Esophagus muscularis mucosa (tissue), 4 donors: ENCODE measurements at places on chromosomes 2 and 18. TPM values are rescaled to one million over a fixed set of nuclear protein-coding genes. Genes with fewer than 3 reads are reported as not detected.

The UGT1A3 gene
- not detected for total RNA-seq

The CAPN10 gene
- total RNA-seq = 29.2 TPM

The DYSF gene
- total RNA-seq = 40.7 TPM

The GPR45 gene
- not detected for total RNA-seq

The SERPINB7 gene
- not detected for total RNA-seq

The CNRIP1 gene
- total RNA-seq = 23.5 TPM

The ASB18 gene
- total RNA-seq = not detected

DNA sequence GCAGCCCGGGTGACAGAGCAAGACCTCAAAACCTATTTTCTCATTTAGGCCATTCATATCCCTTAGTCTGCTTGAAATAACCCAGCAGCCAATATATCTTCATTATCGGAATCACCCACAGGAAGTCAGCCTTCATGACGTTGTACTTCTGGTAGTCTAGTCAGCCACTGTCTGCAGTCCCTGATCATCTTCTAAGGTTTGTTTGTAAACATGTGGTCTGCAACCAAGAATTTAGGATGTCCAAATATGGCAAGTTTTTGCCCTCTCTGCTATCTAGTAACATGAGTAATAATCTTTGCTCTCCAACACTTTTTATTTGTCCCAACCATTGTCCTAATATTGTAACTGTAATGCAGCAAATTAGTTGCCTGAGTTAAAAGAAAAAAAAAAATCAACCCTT, 92.5 kb downstream of the PRPF40A start:
- no peak overlapping the region for H3K4me3 ChIP-seq
- no peaks in the 10 kb centered on the region for H3K4me1 ChIP-seq

GRCh38 chr2:46657042-46657504, 177.7 kb downstream of the TMEM247 start:
- H3K27ac ChIP-seq = peak overlapping the region; percentile 48
- H3K27me3 ChIP-seq = no peaks in the 10 kb centered on the region
- H3K4me3 ChIP-seq = no peak overlapping the region
- peaks cover 30% of the 10 kb centered on the region for H3K4me1 ChIP-seq
- no peaks in the 10 kb centered on the region for H3K36me3 ChIP-seq
- peak; percentile 92 for DNase-seq

DNA sequence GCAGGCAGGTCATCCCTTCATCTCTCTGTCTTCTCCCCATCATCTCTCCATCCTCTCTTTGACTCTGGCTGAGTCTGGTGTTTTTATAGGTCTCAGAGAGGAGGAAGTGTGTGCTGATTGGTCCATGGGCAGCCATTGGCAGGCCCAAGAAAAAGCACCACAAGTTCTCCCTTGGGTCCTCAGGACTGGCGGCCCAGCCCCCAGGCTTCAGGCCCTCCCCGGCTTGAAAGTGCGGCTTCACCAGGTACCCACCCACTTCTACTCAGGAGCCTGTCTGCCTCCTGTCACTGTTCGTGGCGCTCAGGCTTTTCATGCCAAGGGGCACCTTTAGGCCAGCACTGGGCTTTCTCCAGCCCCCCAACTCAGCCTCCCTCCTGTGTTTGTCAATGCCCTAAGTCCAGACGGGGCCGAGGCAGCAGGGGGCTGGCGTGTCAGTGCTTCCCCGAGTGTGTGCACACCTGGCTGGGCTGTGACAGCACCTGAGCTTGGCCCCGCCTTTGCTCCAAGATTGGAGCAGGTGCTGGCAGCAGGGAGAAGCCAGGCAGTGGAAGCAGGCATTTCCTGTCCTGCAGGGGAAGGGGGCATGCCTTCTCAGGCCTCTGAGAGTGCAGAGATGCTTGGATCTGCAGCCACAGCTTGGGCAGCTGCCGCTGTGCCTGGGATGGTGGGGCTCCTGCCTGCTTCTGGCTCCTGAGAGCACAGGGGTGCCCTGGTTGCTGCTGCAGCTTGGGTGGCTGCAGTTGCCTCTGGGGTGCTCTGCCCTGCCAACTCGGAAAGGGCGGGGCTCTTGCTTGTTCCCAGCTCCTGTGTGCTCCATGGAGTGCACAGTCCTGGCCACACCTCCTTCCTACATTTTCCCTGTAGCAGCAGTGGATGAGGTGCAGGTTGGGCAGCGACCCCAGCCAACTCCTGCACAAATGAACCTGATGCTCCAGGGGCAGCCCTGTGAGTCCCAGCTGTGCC, 34.1 kb downstream of the FBXO48 start:
- no peak overlapping the region for H3K27ac ChIP-seq
- no peaks in the 10 kb centered on the region for H3K36me3 ChIP-seq
- H3K4me1 ChIP-seq = peaks cover 36% of the 10 kb centered on the region

DNA sequence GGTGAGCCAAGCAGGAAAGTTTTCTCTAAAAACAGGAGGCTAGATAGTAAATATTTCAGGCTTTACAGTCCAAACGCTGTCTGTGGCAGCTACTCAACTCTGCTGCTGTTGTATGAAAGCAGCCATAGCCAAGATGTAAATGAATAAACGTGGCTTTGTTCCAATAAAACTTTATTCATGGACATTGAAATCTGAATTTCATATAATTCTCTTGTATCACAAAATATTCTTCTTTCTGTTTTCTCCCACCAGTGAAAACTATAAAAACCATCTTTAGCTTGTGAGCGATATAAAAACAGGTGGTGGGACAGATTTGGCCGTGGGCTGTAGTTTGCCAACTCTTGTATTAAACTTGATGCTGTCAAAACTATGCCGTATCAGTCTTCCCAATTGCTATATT, 333.0 kb downstream of the PTPRM start:
- no peak overlapping the region for H3K27ac ChIP-seq
- no peaks in the 10 kb centered on the region for H3K36me3 ChIP-seq
- no peaks in the 10 kb centered on the region for H3K27me3 ChIP-seq
- peaks cover 29% of the 10 kb centered on the region for H3K4me1 ChIP-seq
- DNase-seq = no peak

- H3K27ac ChIP-seq = peak overlapping the region; percentile 87
- DNase-seq = no peak
- H3K4me1 ChIP-seq = peaks cover 26% of the 10 kb centered on the region
These were observed 539 bp downstream of the CYP27A1 start for GRCh38 chr2:218782528-218782844.

DNA sequence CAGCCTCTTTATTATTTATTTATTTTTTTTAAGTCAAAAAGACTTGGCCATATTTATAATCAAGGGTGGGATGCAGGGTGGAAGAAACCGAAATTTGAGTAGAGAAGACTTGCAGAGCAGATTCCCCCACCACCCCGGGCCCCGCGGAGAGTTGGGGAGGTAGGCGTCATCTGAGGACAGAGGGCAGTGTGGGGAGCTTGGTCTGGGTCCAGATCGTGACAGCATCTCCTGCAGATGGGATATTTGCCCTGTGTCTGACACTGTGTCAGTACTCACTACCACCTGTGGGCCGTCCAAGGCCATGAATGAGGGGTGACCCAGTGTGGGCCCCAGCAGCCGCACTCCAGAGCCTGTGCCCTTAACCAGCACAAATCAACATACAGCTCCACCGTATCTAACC, 10.5 kb upstream of the PRELID3A start:
- H3K27ac ChIP-seq = no peak overlapping the region
- no peak for DNase-seq
- H3K36me3 ChIP-seq = no peaks in the 10 kb centered on the region
- H3K4me3 ChIP-seq = no peak overlapping the region
- no peaks in the 10 kb centered on the region for H3K27me3 ChIP-seq
- no peaks in the 10 kb centered on the region for H3K4me1 ChIP-seq

- no peak overlapping the region for H3K27ac ChIP-seq
- no peaks in the 10 kb centered on the region for H3K27me3 ChIP-seq
- H3K36me3 ChIP-seq = no peaks in the 10 kb centered on the region
- no peak overlapping the region for H3K4me3 ChIP-seq
- DNase-seq = no peak
These were observed 110.0 kb downstream of the TANC1 start for GRCh38 chr2:159078443-159078842.

DNA sequence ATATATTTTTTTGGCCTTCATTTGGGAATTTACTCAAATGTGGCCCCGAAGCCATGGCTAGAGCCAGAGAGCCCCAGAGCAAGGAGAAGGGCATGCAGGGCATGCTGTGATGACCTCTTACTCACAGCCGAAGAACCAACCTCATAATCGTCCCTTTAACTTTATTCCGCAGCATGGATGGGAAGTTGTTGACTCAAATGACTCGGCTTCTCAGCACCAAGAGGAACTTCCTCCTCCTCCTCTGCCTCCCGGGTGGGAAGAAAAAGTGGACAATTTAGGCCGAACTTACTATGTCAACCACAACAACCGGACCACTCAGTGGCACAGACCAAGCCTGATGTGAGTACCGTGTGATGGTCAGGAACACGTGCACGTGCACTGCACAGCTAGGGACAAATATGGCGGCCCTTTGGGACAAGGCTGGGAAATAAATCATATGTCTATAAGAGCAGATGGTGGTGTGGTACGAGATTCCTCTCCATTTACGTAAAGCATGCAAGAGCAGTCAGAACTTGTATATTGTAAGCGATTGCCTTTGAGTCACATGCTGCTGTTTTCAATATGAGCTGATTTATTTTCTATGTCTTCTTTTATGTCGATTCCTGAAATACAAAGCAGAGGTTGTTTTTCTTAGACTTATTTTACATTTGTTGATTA, 280.9 kb downstream of the NEDD4L start:
- no peaks in the 10 kb centered on the region for H3K4me1 ChIP-seq
- no peak overlapping the region for H3K27ac ChIP-seq
- H3K4me3 ChIP-seq = no peak overlapping the region

DNA sequence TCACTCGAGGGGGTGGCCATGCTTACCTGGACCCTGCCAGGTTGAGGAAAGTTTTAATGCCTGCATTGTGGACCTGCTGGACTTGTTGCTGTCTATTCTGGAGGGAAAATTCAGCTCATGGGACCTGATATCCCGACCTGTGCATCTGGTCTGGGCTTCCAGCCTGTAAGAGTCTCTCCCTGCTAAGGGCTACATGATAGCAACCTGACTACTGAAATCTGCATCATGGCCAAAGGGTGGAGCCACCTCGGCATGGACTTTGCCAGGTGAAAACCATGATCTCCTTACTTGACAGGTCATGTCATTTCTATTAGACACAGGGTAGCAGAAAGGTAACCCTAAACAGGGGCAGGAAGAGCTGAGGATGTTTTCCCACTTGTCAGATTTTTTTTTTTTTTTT, 12.9 kb upstream of the SLC66A3 start:
- no peaks in the 10 kb centered on the region for H3K27me3 ChIP-seq
- no peaks in the 10 kb centered on the region for H3K4me1 ChIP-seq
- no peaks in the 10 kb centered on the region for H3K36me3 ChIP-seq

DNA sequence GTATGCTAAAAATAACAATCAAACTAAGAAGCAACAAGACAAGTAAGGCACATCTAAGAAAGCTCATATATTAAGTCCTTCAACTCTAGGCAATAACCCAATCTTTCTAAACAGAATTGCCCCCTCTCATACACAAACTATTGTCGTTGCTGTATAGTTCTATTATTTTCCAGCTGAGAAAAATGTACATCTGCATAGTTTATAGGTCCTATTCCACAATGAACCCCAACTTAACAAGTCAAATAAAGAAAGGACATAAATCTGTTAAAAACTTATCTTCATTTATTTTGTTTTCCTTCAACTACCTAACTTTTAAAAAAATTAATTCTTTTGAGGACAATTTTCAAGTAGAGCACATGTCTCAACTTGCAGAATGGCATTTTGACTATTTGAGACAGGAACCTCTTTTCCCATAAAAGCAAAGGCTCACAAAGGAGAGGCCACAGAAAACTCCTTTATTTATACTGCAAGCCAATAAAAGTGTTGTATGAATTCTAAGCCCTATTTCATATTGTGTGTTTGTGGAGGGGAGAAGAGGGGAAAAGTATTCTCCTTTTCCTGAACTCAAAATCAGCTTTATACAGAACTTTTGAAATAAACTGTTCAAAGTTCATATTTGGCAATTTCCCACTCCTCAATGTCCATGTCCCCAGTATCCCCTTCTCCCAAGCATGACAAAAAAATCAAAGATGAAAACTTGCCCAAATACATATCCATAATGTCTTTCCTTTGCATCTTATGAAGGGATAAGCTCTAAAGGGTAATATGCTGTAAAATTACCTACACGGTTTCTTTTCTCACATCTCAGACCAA, 37.4 kb downstream of the RTN4 start:
- DNase-seq = no peak
- H3K36me3 ChIP-seq = no peaks in the 10 kb centered on the region
- H3K4me3 ChIP-seq = no peak overlapping the region

DNA sequence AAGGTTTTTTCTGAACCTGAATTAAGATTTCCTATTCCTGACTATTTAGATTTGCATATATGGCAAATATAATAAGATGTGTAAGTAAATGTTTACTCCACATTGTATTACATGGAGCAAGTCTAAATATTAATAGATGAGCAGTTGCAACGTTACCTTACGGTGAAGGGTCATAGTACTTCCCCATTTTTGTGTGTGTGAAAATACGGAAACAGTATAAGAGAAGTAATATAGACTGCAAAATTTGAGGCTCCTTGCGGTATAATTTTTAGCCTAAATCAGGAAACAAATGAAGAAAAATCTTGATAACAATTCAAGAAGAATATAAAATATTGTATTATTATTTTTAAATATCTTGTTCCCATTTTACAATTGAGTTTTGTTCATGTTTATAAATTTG, 434.2 kb downstream of the GRB14 start:
- no peak overlapping the region for H3K27ac ChIP-seq
- no peak overlapping the region for H3K4me3 ChIP-seq
- H3K36me3 ChIP-seq = no peaks in the 10 kb centered on the region
- no peak for DNase-seq
- H3K4me1 ChIP-seq = no peaks in the 10 kb centered on the region

DNA sequence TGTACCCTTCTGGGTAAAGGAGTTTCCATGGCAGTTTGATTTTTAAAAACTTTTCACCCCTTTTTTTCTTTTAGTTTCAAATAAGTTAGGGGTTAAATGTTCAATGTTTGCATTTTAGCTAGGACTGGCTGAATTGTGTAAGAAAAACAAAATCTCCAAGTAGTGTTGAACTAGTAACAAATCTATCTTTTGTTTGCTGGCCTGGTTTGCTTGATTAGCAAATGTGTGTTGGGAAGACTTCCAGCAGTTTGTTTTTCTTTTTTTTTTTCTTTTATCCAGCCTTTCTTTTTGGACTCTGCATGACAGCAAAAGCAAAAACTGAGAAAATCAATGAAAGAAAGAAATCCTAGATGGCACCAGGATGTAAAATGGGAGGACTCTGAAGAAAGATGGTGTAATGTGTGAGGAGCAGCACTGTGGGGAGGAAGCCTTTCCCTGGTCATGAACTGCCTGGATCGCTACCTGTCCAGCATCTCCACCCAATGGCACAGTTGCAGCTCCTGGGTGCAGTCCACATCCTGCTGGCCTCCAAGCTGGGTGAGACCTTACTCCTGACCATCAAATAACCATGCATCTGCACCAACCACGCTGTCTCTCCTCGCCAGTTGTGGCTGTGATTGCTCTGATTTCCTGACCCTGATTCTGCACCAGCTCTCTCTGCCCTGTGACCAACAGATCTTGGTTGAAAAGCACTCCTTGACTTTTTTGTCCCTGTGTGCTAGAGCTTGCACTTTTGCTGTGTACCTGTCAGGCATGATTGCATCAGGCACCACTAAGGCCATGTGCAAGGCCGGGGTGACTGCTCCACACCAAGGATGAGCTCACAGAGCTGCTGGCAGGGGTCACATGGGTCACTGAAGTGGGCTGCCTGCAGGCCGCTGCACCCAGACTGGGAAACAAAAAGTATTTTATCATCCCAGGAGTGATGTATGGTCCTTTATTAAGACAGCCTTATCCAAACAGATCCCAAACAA, 71.2 kb upstream of the ZNF236 start:
- H3K4me1 ChIP-seq = no peaks in the 10 kb centered on the region
- DNase-seq = peak; percentile 64
- H3K27ac ChIP-seq = no peak overlapping the region
- H3K36me3 ChIP-seq = no peaks in the 10 kb centered on the region
- no peak overlapping the region for H3K4me3 ChIP-seq

- H3K4me3 ChIP-seq = no peak overlapping the region
- H3K27ac ChIP-seq = no peak overlapping the region
- H3K36me3 ChIP-seq = no peaks in the 10 kb centered on the region
- no peak for DNase-seq
- H3K27me3 ChIP-seq = no peaks in the 10 kb centered on the region
These were observed 233.7 kb downstream of the SCG2 start for GRCh38 chr2:223368481-223368880.
